ENCODE measurements at places on chromosomes 4 and X.

- DNase-seq = no peak
Observed at GRCh38 chr4:55218041-55218440, 92.6 kb upstream of the KDR start.

DNA sequence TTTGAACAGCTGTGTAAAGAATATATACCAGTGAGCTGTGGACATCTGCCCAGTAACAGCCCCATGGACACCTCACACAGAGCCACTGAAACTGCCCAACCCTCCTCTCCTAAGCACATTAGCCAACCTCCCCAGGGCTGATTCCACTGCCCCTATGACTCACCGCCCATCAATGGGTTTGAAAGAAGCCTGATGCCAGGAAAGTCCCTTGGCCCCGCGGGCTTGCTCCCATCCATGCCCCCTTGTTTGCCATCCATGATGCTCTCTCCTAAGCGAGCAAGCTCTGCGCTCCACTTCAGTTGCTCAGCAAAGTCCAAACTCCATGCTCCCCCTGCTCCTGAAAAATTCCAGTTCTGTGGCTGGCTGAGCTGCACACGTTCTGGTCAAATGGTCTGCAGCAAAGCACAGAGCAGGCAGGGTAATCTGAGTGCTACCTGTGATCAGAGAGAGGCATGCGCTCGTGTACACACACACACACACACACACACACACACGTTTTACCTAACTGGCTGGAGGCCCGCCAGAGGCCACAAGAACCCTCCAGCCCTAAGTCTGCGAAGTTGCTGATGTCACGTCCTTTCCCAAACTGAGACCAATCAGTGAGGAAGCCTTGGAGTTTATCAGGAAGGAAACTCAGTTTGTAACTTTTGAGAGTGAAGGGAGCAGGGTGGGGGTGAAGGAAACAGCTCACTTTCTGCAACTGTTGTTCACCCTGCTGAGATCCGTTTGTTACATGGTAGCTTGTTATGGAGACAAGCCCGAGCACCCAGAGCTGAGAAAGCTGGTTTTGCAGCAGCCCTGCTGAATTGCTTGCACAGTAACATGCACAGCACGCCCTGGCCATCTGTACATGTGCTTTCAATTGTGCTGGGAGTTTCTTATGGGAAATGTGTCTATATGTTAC is at the start of gene ASB9:
Gene ASB9, minus strand, starts transcription at position 466 of the 904 bp plus-strand sequence. Its CDS starts 209 bp downstream, at position 257.
- DNase-seq = no peak

DNA sequence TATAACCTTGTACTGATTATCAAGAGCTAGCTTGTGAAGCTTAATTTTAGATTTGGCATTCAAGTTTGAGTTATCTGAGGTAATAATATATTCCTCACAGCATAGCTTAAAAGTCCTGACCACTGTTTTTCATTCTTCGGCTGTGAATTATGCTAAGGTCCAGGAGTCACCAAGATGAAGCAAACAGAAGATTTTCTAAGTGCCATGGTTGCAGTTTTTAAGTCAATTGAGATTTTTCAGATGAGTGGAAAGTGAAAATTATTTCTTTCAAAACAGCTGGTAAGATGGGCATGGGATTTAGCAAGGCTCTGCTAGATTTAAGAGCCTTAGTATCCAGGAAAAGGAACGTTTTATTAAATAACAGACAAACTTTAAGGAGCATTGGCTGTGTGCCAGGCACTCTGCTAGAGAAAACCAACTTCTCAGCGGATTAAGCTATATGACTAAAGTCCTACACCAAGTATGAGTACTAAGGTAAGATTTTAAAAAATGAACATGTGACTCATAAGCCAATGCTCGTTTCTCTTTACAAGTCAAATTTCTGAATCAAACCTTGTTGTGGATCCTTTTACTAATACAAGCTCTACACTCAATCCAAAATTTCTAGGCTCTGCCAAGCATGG is 149.9 kb upstream of the IL15 start:
- no peak for DNase-seq

GRCh38 chrX:80578517-80579105 is 158.4 kb downstream of the TENT5D start:
- peak; percentile 3 for DNase-seq
